Renal pelvis (tissue), 12 donors: ENCODE measurements at places on chromosomes 7 and 10. TPM values are rescaled to one million over a fixed set of nuclear protein-coding genes. Genes with fewer than 3 reads are reported as not detected.

ACBD7 gene
- 6.0 TPM for polyA plus RNA-seq

NUTM2E gene
- 0.23 TPM for polyA plus RNA-seq

GRCh38 chr7:134847851-134848588 is 68.6 kb downstream of the CALD1 start:
- no peak for DNase-seq

WDR37 gene
- polyA plus RNA-seq = 20.3 TPM

TSPAN13 gene
- polyA plus RNA-seq = 23.2 TPM

GRCh38 chr7:16025696-16026095 is 339.2 kb upstream of the MEOX2 start:
- no peak for DNase-seq

MMRN2 gene
- polyA plus RNA-seq = 27.8 TPM

GNGT1 gene
- 0.17 TPM for polyA plus RNA-seq

- DNase-seq = no peak
Measured at GRCh38 chr10:22280078-22280477, 36.1 kb upstream of the COMMD3 start.

- no peak for DNase-seq
Measured at GRCh38 chr10:17453035-17453372, 1.4 kb downstream of the ST8SIA6 start.

GRCh38 chr7:115052706-115053105 is 130.8 kb downstream of the MDFIC start:
- no peak for DNase-seq

- no peak for DNase-seq
Measured at GRCh38 chr7:88391247-88391646, 84.6 kb upstream of the STEAP4 start.

TMUB1 gene
- polyA plus RNA-seq = 31.3 TPM

GRCh38 chr7:43077732-43078391 is 34.6 kb upstream of the HECW1 start:
- no peak for DNase-seq

GRCh38 chr7:79317728-79318127 is 135.7 kb downstream of the MAGI2 start:
- DNase-seq = no peak

- DNase-seq = no peak
Measured at GRCh38 chr7:129045682-129046081, 9.2 kb downstream of the TNPO3 start.

DNA sequence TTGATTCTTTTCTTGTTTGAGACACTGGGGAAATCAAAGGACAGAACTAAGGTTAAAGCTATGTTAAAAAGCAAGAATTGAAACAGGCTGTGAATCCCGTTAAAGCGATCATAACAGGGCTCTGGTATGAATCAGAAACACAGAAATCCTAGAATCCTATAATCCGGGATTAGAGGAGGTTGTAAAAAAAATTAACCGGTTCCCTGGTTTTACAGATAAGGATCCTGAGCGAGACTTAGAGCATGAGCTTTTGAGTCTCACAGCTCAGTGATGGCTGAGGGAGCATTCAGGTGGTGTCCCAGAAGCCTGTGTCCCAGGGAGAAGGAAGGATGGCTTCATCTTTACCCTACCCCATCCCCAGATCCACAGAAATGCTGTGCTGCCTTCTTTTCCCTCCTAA is 461.3 kb downstream of the PAXIP1 start:
- DNase-seq = no peak

BAG3 gene
- 29.5 TPM for polyA plus RNA-seq

SFMBT2 gene
- polyA plus RNA-seq = 7.6 TPM

GRCh38 chr7:51307651-51308210 is 8.9 kb downstream of the COBL start:
- DNase-seq = no peak
